ENCODE measurements at places on chromosomes 6 and 20.

DNA sequence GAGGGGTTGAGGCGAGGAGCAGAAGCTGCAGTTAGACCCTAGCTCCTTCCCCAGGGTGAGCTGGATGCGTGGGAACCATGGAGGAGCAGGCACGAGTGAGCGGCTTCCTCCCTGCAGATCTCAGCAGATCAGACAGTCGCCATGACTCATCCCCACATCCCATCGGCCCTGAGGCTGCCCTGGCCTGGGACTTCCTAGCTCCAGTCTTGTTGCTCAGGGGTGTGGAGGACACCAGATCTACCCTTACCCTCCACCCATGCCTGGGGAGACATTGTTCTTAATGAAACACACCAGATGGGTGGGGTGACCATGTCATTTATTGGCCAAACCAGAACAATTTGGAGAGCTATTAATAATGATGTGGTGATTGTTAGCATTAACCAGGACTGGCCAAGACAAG, 36.3 kb upstream of the TGM2 start:
- DNase-seq: no peak

GRCh38 chr20:53387983-53388675, 205.5 kb downstream of the ZNF217 start:
- DNase-seq: no peak

GRCh38 chr6:111541026-111541681, 58.1 kb upstream of the REV3L start:
- peak; percentile 97 for DNase-seq

- DNase-seq: no peak
Measured at GRCh38 chr6:127090051-127090450, 28.4 kb upstream of the RSPO3 start.

- DNase-seq: no peak
Measured at GRCh38 chr6:128538763-128539162, 18.4 kb upstream of the PTPRK start.

- DNase-seq: no peak
Measured at GRCh38 chr20:42747765-42748411, 441.8 kb downstream of the PTPRT start.

- no peak for DNase-seq
Measured at GRCh38 chr20:25204550-25205276, 9.2 kb downstream of the ENTPD6 start.

GRCh38 chr6:98841621-98842341, 7.4 kb downstream of the POU3F2 start:
- no peak for DNase-seq

GRCh38 chr6:26198722-26199056, 111.5 kb downstream of the HFE start:
- DNase-seq: no peak

- no peak for DNase-seq
Measured at GRCh38 chr6:162638931-162639574, 88.5 kb downstream of the PRKN start.

GRCh38 chr6:32047855-32048766, 9.9 kb downstream of the CYP21A2 start:
- no peak for DNase-seq

DNA sequence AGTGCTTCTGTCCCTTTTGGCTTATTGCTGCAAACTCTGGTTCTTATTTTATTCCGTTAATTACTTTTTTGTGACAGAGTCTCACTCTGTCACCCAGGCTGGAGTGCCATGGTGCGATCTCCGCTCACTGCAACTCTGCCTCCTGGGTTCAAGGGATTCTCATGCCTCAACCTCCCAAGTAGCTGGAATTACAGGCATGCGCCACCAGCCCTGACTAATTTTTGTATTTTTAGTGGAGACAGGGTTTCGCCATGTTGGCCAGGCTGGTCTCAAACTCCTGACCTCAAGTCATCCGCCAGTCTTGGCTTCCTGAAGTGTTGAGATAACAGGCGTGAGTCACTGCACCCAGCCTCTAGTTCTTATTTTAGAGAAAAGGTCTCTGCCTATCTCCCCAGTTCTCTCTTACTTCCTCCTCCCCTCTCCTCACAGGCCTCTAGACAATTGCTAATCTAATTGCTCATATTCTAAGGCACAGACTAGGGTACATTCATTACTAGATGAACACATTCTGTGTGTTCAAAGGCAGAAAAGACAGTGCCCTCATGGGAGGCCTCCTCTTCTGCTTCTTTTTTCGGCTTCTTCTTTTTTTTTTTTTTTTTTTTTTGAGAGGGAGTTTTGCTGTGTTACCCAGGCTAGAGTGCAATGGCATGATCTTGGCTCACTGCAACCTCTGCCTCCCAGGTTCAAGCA, 27.0 kb downstream of the EDEM2 start:
- DNase-seq: no peak

DNA sequence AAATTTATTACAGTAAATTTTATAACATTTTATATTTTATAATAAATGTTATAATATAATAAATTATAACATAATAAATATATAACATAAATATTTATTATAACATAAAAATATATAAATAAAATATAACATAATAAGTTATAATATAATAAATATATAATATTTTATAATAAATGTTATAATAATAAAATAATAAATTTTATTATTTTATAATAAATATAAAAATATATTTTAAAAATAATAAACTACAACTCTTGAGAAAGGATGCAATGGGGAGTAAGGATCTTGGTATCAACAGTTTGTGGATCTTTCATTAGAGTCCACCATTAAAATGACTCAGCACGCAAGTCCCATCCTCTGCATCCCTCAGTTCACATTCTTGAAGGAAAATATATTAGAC, 312.6 kb downstream of the MEI4 start:
- DNase-seq: no peak

DNA sequence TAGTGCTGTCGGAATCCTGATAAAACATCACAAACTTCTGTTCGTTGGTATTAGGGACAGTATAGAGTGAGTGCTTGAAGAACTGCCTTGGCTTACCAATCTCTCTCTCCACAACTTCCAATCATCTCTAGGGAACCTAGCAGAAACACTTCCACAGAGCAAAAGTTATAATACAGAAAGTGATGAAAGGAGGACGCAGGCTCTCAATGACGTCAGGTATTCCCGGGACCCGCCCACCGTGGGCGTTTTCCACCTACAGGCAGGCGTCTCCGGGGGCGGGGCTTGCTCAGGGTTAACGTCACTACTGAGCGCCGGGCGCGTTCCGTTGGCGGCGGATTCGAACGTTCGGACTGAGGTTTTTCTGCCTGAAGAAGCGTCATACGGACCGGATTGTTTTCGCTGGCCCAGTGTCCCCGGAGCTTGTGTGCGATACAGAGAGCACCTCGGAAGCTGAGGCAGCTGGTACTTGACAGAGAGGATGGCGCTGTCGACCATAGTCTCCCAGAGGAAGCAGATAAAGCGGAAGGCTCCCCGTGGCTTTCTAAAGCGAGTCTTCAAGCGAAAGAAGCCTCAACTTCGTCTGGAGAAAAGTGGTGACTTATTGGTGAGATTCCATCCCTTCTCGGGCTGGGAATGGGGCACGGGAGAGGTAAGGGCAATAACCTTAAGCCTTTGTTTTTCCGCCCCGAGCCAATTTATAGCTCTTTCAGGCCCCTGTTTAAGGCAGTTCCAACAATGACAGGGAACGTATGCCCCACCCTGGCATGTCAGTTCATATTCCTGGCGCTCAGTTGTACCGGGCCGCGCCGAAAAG, at the start of gene CENPW:
CENPW (plus strand) TSS at position 320 of the 814 bp plus-strand sequence; CDS start at position 479, 159 bp downstream.
- peak; percentile 83 for DNase-seq

DNA sequence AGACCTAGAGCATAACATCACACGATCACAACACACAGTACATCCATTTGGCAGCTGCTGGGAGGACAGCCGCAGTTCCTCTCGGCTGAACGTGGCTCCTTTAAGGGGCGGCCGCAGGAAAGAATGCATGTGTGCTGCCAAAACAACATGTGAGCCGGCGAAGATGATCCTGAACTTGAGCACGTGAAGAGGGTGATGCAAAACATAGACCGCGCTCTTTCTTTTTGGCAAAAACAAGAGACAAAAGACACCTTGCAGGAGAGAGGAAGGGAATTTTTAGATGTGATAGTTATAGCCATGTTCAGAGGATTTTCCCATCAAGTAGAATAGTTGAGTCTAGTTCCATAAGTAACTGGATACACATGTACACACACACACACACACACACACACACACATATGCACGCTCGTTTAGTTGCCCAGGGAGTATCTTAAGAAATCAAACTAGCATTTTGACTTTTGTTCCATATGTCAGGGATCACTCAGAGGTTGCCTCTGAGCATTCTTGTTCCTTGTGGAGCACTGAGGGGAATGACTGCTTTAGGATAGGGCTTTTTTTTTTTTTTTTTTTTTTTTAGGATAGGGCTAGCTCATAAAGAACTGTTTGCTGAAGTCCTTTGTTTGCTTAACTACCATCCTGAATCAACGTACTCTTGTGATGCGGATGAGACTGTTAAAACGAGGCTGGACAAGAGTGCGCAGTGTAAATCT, 21.7 kb upstream of the RANBP9 start:
- peak; percentile 34 for DNase-seq

All from DMS79 (cell line).